ENCODE measurements at places on chromosomes 11 and 22.
A peak's percentile ranks its signal among the peaks of the same experiment; 100 is the strongest.

GRCh38 chr22:39230261-39231196, 14.3 kb downstream of the PDGFB start:
- peak; percentile 51 for DNase-seq

DNA sequence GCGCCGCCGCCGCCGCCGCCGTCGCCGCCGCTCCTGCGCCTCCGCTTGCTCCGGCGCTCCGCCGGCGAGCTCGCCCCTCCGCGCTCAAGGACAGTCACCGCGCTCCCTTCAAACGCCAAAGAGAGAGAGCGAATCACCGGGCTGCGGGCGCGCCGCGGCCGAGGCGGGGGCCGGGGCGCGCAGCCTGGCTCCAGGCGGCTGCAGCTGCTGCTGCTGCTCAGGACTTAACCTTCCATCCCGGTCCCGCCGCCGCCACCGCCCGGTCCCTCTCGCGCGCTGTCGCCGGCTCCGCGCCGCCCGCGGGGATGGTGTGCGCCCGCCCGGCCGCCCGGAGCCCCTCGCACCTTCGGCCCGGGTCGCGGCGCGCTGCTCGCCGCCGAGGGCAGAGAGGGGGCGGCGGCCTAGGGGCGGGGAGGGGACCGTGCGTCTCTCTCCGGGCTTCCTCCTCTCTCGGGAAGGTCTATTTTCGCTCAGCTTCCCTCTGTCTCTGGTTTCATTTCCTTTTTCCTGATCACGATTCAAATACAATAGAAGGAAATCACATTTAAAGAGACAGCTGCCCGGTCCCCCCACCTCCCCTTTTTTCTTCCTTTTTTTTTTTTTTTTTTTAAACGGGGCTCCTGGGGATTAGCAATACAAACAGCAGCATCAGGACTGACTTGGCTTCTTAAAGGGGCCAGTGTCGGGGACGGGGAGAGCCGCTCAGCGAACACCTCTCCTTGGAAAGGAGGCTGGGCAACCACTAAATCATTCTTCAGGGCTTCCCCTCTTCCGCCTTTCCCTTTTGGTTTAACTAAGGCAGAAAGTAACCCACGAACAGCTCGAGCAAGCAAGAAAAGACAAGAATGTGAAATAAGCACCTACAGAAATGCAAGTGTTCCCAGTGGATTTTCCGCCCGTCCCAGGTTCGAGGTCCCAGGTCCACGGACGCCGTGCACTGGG, 22.1 kb downstream of the LMO2 start:
- DNase-seq = peak; percentile 78

GRCh38 chr22:24503137-24503842, 8.2 kb downstream of the UPB1 start:
- peak; percentile 58 for DNase-seq

GRCh38 chr11:73530109-73530508, 67.8 kb downstream of the FAM168A start:
- DNase-seq = no peak

- no peak for DNase-seq
Observed at GRCh38 chr11:73018856-73019255, 123.3 kb downstream of the FCHSD2 start.

- DNase-seq = no peak
Observed at GRCh38 chr11:115776916-115777315, 272.7 kb upstream of the CADM1 start.

Data from eye (tissue), 1 donor.